ENCODE measurements at places on chromosomes 1 and 21.

DNA sequence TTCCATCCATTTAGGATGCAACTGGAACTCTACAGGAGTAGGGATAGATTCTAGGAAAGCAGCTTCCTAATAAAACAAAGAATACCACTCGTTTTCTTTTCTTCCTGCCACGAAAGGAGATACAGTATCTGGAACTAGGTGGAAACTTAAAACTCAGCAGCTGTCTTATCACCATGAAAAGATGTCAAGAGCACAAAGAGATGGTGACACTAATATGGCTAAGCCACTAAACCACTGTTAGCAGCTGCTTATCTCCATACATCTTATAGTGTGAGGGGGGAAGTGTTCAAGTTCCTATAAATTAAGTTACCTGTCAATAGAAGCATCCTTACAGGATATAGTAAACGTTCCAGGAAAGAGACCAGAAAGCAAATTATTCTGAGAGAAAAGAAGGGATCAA is 162.5 kb downstream of the TYW3 start:
- no peak for DNase-seq

- DNase-seq: peak; percentile 36
These were observed 12.7 kb upstream of the C1orf167 start for GRCh38 chr1:11749203-11749689.

DNA sequence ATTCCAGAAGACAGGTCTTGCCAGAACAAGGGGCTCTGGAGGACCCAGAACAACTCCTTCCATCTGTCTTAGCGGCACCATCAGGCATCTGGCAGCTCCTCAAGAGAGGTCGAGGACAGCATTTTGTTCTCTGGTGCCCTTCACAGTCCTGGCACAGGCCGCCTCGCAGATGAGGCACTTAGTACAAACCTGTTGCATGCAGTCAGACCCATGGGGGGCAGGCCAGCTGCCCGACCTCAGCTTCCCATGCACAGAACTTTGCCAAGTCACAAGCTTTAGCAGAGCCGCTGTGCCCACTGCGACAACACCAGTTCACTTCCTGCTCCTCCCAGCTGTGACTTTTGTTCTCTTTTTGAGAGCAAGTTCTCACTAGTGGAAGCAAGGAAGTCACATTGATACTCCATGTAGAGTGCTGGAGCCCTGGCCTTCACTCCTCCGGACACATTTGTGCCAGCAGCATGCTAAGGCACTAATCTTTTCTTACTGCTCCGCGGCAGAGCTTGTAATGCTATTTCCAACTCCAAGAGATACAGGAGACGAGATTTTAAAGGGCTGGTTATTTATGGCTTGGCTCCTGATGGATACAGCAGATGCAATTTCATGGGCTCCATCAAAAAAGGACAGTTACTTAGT is 44.6 kb downstream of the HMGB4 start:
- DNase-seq: no peak

GRCh38 chr1:38201431-38201830 is 154.8 kb upstream of the POU3F1 start:
- DNase-seq: no peak

GRCh38 chr1:24910751-24911650 is 19.1 kb downstream of the RUNX3 start:
- DNase-seq: peak; percentile 93

GRCh38 chr1:182249201-182249676 is 142.4 kb downstream of the GLUL start:
- DNase-seq: no peak

DNA sequence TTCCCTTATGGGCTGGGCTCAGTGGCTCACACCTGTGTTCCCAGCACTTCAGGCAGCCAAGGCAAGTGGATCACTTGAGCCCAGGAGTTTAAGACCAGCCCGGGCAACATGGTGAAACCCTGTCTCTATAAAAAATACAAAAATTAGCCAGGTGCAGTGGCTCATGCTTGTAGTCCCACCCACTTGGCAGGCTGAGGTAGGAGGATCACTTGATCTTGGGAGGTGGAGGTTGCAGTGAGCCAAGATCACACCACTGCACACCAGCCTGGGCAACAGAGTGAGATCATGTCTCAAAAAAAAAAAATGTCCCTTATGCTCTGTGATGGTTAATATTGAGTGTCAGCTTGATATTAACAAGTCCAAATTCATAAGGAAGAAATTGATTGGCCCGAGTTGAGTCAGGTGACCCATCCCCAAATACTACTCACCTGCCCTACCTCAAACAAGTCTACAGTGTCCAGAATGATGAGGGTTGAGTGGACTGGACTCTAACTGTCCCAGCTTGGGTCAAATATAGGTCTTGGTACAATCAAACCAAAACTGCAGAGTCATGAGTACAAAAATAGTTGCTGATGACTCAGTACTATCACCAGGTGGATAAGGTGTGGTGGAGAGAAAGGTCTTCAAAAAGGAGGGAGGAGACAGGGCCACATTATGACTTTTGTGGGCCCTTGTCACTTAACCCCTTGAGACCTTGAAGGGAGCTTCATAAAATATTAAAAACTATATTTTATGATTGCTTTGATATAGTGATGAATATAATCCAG is 161.0 kb downstream of the ZNF326 start:
- DNase-seq: no peak

- no peak for DNase-seq
These were observed 586 bp downstream of the CHI3L2 start for GRCh38 chr1:111227851-111228747.

GRCh38 chr21:21324297-21324696 is 326.1 kb downstream of the NCAM2 start:
- no peak for DNase-seq

- DNase-seq: peak; percentile 52
These were observed 22.1 kb downstream of the IFFO2 start for GRCh38 chr1:18934205-18935000.

GRCh38 chr1:86499987-86500593 is 31.4 kb downstream of the CLCA1 start:
- peak; percentile 68 for DNase-seq

DNA sequence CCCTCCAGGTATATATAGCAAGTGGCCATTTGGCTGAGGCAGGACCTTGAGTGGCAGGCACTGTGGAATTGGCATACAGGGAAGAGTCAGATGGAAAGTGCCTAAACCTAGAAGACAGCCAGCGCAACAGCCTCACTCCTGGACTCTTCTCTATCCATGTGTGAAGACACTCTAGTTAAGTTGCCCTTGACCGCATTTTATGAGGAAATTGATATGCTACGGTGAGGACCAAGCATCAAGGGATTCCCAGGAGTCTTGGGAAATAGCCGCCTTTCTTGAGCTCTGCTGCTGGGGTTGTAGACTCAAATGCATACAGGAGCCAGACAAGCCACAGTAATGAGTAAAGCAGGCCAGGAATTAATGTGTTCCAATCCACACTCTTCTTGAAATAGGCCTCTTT is 145.9 kb upstream of the KAZN start:
- no peak for DNase-seq

DNA sequence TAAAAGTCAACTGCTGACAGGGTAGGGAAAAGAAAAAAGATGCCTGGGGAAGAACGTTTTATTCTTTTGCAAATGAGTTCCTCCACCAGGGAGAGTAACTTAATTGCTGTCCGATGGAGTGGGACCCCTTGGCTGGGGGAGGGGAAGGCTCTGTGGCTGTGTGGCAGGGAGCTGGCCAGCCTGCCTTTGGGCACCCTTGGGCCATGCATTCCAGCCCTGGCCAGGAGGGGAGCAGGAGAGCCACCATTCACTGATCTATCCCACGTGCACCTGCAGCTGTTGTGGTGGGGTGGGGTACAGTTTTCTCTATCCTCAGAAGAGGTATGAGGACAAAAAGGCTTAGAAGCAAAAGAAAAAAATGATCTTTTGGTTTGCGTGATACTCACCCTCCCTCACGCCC is 116.9 kb downstream of the KCNK1 start:
- no peak for DNase-seq

GRCh38 chr1:167860231-167860923 is 53.6 kb downstream of the ADCY10 start:
- DNase-seq: no peak

- no peak for DNase-seq
These were observed 80.6 kb downstream of the PAPPA2 start for GRCh38 chr1:176543360-176544129.

DNA sequence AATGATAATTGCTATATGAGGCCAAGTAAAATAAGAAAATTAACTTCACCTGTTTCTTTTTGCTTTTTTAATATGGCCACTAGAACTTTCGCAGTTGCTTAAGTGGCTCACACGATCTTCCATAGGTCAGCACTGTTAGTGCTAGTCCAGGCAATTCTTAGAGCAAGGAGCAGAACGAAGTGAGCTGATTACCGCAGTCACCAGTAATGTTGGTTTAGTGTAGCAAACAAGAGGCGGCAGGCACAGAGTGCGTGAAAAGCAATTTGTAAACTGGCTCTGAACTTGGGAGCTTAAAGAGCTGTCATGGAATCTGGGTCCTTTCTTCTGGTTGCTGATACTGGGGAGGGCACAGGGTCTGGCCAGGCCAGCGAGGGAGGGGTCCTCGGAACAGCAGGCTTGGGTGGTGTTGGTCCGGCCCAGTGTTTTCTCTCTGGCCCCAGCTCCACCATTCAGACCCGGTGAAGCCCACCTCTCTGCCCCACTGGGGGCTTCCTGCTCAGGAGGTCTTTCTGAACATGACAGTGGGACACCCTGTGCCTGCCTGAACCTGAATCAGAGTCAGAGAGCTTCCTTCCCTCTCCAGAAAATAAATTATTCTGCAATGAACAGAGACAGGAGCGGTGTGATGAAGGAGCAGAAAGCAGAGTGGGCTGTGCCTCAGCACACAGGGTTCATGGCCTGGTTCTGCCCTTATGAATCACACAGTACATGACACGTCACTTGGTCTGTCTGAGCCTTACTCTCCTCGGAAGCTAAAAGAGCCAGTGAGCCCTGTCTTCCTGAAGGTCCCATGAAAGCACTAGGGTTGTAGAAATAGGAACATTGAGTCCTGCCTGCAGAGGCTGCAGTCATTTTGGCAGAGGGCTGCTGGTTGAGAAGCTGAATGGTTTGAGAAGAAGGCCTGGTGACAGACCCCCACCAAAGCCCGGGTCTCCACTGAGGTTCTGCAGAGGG is 11.9 kb downstream of the ETS2 start:
- DNase-seq: no peak

DNA sequence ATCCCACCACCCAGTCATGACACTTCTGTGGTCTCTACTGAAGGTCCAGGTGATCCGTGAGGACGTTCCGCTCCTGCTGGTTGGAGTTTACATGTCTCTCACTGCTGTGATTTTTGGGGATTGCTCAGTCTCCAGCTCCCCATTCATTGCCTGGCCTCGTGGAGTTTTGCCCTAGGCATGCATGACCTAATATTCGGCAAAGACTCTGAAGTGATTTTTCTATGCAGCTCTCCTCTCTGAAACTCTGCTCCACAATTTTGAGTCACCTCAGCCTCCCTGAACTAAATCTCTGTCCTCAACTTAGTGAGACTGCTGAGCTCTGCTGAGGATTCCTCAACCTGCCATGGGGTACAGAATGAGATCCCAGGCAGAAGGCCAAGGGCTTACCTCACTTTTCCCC is 174.4 kb upstream of the FGGY start:
- DNase-seq: no peak

DNA sequence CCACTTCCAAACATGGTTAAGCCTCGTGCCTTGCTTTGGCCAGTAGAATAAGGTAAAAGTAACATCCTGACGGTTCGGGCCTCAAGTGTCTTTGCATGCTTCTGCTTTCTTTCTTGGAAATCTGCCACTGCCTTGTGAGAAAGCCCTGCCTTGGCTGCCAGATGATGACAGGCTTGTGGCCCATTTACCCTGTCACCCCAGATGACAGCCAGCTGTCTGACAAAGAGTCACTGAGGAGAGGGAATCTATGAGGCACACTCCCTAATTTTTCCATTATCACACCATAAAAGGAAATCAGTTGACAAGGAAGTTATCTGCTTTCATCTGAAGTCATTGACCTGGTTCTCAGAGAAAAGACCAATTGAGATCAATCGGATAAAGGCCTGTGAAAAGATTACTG is 199.8 kb downstream of the USH2A start:
- no peak for DNase-seq

DNA sequence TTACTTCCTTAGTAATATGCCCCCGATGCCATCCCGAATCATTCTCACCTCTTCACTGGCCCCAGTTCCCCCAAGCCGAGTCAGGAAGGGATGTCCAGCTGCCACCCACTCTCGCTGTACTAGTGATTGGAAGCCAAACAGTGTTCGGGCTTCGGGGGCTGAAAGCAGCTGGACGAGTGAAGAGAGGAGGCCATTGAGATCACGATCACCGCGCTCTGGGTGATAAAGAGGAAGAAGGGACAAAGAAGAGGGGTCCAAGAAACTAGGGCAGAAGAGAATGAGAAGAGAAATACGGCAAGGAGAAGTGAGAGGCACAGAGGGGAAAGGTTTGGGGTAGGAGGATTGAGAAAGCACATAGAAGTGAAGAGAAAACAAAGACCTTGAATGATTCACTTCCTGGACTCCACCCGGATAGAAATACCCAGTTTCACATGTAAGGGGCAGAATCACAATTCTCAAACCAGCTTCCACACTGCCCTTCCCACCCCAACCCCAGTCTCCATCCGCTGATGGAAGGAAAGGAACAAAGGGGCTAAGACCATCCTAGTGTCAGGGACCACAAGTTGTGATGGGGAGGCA is 3.7 kb upstream of the SF3B4 start:
- no peak for DNase-seq

DNA sequence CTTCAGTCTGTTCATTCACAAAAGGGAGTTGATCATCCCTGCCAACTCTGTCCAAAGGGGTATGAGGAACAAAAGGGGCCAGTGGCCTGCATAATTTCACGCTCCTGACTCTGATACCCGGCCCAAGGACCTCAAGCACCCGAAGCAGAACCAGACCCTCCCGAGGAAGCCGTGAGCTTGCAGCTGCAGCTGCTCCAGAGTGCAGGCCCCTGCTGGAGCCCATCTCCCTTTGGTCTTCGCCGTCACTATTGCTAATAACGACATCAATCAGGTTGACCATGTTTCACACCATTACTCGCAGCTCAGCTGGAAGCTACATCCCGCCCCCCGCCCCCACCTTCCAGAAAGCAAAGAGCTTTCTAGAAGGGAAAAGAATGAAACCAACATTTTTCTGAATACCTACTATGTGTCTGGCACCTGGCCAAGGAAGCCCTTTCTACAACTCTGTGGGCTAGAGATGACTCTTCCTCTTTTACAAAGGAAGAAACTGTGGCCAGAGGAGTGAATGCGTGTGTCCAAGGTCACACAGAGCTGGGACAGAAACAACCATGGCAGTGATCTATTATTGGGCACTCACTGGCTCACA is 5.5 kb downstream of the NKAIN1 start:
- no peak for DNase-seq

DNA sequence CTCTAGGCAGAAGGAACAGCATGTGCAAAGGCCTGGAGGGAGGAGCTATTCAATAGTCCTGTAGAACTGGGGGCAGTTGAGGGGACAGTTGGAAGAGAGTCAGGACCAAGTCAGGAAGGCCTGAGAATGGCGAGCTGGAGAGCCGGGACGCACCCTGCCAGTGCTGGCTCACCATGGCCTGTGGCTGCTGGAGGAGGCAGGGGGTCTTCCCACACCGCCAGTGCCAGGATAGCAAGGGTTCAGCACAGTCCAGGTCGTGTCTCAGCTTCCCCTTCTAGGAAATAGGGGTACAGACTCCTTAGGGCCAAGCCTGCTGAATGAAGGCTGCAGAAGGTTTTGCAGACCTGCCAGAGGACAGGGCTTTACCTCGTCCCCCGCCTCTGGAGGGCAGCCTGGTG is 7.3 kb downstream of the PODN start:
- no peak for DNase-seq

- DNase-seq: peak; percentile 77
These were observed 3.4 kb downstream of the TAGLN2 start for GRCh38 chr1:159921700-159922504.

Data from CD4-positive, alpha-beta T cell treated with Interleukin-10 for 1 hour (primary cell).